ENCODE measurements at places on chromosomes 6 and 20.

DNA sequence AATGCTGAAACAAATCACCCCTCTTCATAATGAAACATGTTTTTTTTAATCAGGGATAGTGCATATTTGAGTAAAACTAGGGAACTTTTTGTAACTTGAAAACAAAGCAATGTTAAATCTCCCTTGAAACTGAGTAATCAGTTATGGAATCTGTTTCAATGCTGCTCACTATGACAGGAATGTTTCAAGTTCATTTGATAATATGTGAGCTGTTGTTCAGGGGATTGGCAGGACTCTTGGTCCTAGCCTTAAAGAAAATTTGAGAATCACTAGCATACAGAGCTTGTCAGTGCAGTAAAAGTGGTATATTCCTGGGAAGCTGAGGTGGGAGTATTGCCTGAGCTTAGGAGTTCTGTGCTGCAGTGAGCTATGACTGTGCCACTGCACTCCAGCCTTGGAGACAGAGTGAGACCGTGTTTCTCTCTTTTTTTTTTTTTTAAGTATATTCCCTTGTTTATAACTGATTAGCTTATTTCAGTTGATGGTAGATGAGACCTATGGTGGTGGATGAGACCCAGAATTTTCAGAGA, 21.6 kb upstream of the CALHM6 start:
- DNase-seq: no peak

DNA sequence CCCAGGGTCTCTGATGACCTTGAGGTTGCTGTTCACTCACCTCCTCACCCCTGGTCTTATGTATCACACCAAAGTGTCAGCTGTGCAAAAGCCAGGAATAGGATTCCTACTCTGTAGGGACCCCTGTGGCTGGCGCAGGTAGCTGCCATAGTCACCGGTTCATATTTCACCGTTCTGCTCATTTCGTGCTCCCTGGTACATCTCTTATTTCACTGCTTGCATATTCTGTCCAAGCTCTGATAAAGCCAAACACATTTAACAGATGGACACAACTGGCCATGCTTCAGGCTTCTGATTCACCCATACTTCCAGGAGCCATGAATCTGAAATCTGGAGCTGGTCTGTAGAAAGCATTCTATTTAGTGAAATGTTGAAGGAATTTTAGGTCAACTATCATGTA, 20.5 kb downstream of the SLC22A3 start:
- DNase-seq: no peak

DNA sequence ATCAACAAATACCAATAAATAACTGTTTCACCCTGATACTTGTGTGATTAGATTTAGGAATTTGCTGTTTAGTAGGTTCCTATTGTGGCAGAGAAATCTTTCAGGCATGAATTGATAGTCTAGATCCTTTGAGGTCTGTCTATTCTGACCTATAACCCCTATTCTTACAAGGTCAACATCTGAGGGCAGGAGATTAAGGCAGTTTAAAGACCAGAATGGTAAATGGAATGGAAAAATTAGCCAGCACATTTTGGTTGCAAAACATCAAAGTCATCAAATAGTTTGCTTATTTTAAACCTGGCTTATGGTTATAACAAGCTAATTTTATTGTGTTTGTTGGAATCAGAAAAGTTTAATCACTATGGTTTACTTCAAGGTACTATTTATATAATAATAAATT, 78.4 kb downstream of the LIN28B start:
- no peak for DNase-seq

GRCh38 chr20:25203089-25203488, 7.6 kb downstream of the ENTPD6 start:
- DNase-seq: no peak

- no peak for DNase-seq
These were observed 40.5 kb upstream of the ZNF831 start for GRCh38 chr20:59123011-59123677.

DNA sequence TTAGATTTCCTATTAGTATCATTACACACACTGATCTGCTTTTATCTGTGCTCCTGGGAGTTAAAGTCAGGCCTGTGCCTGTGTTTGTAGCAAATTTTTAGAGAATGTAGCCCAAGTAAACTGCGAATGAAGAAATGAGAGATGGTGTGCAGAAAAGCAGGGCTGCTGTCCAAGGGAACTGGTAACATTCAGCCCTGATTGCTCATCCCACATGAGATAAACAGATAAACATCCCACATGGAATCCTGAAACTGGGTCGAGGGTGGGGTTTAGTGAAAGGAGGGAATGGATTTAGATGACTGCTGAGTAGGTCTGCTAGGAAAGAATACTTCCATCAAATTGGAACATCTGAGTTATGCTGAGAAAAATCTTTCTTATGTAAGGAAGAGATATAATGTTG, 69.1 kb downstream of the GRIK2 start:
- DNase-seq: no peak

DNA sequence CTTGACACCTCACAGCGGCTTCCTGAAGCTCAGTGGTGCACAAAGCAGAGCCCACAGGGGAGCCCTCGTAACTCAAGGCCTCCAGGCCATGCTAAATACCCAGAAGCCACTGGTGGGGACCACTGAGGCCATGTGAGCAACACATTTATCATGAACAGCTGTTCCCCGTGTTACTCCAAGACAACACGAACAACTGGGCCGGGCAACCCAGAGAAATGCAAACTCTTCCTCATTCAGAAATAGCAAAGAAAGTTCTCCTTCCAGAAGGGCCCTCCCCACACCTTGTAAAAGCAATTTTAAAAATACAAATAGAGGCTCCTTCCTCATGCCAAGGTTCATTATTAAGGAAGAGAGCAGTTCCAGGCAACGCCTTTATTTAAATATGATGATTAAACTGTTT, 36.3 kb upstream of the SLCO4A1 start:
- DNase-seq: no peak

DNA sequence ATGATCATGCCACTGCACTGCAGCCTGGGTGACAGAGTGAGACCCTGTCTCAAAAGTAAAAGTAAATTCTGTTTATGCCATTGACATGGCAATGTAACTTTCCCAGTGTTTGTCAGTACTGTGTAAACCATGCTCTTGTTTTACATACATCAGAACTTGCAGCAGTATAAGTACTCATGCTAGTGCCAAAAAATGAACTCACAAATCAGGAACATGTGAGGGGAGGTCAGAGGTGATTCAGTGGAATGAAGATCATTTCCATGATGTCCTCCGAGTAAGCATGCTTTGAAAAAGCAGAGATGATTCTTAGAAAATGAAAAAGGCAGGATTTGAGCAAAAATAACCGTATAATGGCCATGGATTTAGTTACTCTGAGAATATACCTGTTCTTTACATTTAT, 81.9 kb downstream of the ANKS1A start:
- no peak for DNase-seq

DNA sequence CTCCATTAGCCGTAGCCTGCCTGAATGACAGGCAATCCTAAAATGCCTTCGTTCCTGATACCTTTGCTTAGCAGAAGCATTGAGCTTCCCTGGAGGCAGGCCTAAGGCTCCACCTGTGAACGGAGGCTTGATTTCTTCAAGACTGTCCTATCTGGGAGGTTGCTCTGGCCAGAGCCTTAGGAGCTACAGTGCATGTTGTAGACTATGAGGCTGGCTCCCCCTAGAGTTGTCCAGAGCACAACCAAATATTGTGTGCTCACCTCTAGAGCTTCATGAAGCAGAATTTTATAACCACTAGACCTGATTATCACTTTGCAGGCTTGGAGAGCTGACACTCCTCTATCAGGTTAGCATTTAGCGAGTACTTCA, 217.8 kb downstream of the MAFB start:
- no peak for DNase-seq

DNA sequence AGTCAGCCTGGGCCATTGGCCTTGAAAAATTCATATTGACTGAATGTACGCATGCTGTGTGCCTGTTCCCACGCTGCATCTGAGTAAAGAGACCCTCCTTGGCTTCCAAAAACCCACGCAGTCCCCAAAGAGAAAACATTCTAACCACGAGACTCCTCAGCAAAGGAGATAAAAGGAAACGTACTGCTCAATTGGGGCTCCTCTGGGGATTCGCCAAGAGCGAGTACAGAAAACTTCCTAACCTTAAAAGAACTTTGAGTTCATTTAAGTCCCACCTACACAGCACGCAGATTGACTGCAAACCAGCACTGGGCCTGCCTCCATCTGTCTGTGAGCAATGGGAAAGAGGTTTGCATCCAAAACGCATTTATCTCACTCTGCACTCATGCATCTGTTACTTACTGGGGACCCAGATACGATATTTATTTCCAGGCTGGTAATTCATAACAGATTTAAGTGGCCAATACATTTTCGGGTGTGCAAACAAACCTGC, 505.9 kb upstream of the CHD6 start:
- DNase-seq: no peak

DNA sequence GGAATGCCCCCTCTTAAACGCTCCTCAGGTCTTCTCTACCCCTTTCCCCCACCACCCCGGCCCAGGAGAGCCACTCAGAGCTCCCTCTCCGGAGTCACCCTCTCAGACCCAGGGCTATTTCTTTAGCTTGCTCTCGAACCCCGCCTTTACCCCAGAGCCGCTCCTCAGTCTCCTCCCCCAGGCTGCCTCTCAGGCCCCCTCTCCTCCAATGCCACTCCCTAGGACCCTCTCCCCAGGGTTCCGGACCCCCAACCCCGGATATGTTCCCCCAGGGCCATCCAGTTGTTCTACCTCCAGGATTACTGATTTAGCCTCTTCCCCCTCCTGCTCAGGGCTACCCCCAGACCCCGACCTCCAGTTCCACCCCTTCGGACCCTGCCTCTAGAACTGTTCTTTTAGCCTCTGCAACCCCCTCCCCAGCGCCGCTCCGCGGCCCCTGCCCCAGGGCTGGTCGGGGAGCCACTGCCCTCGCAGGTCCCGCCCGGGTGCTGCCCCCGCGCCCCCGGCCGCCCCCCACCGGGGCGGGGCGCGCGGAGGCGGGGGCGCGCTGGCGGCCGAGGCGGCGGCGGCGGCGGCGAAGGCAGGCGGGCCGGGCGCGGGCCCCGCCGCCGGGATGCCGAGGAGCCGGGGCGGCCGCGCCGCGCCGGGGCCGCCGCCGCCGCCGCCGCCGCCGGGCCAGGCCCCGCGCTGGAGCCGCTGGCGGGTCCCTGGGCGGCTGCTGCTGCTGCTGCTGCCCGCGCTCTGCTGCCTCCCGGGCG, at the start of gene MMP24:
Gene MMP24, plus strand, starts transcription at position 565 of the 758 bp plus-strand sequence. Its CDS starts 49 bp downstream, at position 614.
- DNase-seq: peak; percentile 27

DNA sequence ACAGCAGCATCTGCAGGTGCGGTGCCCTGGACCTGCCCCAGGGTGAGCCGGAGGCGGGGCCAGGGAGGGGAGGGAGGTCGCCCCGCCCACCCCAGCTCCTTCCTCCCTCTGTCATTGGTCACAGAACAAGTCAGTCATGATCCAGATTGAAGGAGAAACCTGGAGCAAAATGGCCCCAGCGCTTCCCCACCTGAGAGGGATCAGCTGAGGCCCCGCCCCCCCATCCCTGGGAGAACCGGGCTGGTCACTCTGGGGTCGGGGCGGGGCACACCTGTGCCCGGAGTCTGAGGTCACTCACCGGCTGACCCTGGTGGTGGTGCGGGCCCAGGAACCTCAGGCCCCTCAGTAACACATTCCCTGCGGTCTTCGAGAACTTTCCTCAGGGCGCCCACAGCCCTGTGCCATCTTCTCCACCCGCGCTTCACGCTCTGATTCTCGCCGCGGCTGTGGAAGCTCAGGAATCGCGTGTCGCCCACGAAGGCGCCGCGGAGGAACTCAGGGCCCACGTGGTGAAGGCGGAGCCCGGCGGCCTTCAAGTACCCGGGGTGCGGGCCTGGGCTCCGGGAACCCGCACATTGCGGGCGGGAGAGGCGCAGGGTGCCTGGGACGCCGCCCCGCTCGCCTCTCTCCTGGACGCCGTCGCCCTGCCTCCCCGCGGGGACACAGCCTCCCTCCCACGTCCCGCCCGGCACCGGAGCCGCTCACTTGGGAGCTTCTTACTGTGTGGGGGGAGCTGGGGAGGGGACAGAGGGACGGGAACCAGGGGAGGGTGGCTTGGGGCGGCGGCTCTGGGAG, 36.4 kb upstream of the HLA-C start:
- DNase-seq: peak; percentile 99

DNA sequence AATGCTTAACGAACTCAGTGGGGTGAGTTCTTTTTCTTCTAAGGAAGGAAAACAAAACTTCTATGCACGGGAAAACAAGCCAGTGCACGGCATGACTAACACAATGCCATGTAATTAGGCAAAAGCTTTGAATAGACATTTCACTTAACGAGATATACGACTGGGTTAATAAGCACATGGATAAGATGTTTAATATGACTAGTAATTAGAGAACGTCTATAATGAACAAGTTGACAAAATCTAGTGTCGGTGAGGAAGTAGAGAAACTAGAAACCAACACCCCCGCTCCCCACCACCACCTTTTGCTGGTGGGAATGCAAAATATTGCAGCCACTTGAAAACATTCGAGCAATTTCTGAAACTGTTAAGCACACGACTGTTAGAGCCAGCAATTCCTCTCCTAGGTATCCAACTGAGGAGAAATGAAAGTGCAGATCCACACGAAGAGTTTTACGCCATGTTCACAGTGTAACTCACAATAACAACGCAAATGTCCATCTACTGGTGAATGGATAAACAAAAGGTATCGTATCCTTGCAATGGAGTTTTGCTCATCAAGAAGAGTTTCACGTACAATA, 644.9 kb upstream of the AGPAT4 start:
- no peak for DNase-seq

DNA sequence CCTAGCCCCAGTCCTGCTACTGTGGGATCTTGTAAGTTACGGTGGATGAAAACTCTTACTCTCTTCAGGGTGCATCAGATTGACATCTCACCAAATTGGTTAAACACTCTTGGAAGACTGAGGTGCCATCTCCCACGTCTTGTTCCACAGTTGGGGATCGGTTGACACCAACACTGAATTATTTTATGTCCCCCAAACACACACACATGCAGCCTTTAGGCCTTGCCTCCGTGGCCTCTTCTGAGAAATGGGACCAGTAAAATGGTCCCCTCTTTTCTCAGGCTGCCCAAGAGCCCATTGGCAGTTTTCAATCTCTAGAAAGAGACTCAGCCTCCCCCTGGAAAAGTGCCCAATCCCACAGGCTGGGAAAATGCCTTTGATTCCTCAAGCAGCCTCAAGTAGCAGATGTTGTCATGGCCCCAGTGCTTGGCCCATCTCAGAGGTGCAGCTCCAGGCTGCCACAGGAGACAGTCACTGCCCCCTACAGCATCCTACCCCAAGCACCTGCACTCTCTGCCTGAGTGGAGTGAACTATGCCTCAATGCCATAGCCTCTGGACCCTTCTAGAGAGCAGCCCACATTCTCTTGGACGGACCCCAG, 163.9 kb downstream of the ANKRD60 start:
- DNase-seq: no peak

GRCh38 chr6:120320481-120321162, 971.1 kb upstream of the MAN1A1 start:
- no peak for DNase-seq

DNA sequence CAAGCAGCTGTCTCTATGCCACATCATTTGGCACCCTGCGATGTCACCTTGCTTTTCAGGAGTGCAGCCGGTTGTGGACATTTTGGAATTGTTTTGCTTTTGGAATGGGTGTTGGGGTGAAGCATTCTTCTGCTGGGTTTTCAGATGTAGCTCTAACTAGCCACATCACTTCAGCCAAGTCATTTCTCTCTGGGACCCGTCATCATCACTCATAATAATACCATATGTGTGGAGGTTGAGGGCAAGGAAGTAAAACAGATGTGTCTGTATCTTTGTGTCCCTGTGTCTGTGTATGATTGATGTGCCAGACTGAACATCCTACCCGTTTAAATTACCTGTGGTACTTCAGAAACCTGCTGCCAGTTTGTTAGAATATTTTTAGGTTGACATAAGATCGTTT, 49.5 kb upstream of the TULP4 start:
- DNase-seq: no peak

GRCh38 chr6:54515013-54515412, 206.8 kb downstream of the TINAG start:
- peak; percentile 54 for DNase-seq

GRCh38 chr20:11012975-11013374, 339.2 kb upstream of the JAG1 start:
- no peak for DNase-seq
